GM12865 (cell line): ENCODE measurements at places on chromosomes 6 and 20.
A peak's percentile ranks its signal among the peaks of the same experiment; 100 is the strongest.

- no peak for DNase-seq
Measured at GRCh38 chr6:13038315-13038714, 290.0 kb downstream of the TBC1D7 start.

DNA sequence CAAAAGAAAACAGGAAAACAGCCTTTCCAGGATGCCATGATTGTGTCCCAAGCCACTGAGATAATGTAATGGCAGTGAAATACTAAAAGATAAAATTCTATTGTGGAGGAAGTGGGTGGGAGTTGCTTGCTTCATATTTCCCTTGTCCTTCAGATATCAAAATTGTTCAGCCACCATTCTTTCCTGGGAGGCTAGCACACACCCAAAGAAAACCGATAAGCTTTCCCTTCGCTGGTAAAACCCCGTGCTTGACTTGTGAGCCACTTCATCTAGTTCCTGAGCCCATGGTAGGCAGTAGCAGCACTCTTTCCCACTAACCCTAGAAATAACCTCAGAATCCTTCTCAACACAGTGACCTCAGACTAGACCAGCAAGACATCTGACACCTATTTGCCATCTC lies 357.4 kb upstream of the PLCB4 start:
- DNase-seq = no peak

GRCh38 chr6:135086414-135086764 lies 31.8 kb upstream of the HBS1L start:
- peak; percentile 35 for DNase-seq

- DNase-seq = no peak
Measured at GRCh38 chr6:3962291-3963280, 113.4 kb downstream of the FAM50B start.

- DNase-seq = no peak
Measured at GRCh38 chr6:141675957-141676356, 456.8 kb upstream of the GJE1 start.

DNA sequence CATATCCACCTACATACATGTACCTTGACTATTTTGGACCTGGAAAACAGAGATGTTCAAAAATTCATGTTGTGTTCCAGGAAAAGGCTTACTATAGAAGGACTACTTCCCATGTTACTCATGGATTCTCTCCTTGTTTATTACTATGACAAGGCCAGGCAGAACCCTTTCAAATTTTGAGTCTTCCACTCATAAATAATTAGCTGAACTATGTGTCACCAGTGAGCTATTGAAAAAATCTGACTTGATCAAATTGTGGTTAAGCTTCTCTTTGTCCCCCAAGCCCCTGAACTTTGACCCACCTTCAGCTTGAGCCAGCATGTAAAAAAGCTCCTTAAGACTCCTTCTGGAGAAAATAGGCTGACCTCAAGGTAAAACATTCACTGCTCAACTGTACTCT lies 1142.8 kb upstream of the EYS start:
- no peak for DNase-seq
